ENCODE measurements at places on chromosomes 7 and 10.

GRCh38 chr10:123967626-123968243 is 76.1 kb upstream of the CPXM2 start:
- DNase-seq, result peak; percentile 9

- no peak for DNase-seq
Measured at GRCh38 chr10:31197886-31198285, 121.1 kb upstream of the ZEB1 start.

GRCh38 chr10:52261362-52261761 is 52.7 kb upstream of the DKK1 start:
- no peak for DNase-seq

GRCh38 chr10:89001024-89001728 is 10.6 kb downstream of the FAS start:
- DNase-seq, result no peak

GRCh38 chr7:70242826-70243225 is 644.6 kb downstream of the AUTS2 start:
- no peak for DNase-seq

Data from activated T-cell treated with anti-CD3 and anti-CD28 coated beads for 4 hours (primary cell).